ENCODE measurements at places on chromosomes 1 and 21.

- DNase-seq, result no peak
Observed at GRCh38 chr1:158999316-159000069, 10.2 kb upstream of the IFI16 start.

GRCh38 chr21:30146558-30147282 is 19.9 kb downstream of the CLDN17 start:
- no peak for DNase-seq

DNA sequence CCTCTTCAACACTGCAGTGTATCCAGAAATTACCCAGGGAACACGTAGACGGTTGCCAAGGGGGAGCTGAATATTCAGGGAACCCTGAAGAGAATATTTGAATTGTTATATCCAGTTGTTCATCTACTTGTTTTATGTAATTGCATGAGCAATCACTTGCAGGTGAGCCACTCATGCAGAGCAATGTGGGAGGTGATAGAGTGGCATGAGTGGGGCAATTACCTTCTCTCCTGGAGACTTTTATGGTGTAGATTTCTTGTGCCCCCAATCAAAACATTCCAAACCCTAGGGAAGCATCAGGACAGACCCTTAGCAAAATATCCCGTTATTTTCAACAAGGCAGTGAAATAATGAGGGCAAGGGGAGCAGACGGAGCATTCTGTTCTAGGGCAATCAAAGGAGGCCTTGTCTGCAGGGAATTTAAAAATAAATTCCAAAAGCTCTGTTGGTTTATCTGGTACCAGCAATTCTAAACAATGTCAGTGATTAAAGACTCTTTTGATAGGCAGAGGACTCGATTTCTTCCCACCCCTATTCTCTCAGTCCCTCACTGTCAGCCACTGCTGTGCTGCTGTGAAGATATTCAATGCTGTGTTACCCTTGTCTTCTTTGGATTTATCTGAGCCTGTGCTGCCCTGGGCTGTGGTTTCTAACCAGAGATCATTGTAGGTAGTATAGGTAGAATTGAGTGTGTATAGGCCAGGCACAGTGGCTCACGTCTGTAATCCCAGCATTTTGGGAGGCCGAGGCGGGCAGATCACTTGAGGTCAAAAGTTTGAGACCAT is 180.2 kb upstream of the MAP1LC3C start:
- DNase-seq, result no peak

DNA sequence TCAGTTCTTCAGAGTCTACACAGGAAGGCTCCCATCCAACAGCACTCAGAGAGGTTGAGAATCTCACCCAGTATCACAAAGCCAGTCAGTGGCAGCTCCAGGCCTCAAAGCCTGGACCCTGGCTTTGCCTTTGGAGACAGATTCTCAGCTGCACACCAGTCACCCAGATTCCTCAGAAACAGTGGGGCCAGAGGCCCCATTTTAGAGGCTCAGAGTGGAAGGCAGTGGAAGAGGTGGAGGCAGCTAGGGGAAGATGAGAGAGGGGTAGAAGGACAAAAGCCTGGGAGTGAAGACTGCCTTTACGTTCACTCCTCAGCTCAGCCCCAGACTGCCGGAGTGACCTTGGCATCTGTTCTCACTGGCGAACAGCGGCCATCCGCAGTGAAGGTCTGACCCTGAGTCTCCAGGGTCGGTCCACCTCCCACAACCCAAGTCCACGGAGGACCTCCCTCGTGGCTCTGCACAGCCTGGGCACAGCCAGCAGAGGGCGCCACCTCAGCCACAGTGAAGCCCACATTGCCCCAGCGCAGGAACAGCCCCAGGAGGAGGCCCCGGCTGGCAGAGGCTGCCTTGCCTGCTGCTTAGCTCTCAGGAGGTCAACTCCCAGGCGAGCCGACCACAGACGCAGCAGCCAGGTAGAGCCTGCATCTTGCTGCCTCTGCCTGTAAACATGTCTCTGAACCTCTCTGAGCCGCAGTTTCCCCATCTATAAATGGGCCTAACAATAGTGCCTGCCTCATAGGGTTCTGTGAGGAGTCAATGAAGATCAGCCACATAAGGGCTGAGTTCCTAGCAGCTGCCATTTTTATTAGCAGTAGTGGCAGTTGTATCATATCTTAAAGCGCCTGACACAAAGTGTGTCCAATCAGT is 5.9 kb upstream of the FNDC5 start:
- DNase-seq, result no peak

- DNase-seq, result no peak
Observed at GRCh38 chr1:87042111-87042811, 127.8 kb downstream of the HS2ST1 start.

DNA sequence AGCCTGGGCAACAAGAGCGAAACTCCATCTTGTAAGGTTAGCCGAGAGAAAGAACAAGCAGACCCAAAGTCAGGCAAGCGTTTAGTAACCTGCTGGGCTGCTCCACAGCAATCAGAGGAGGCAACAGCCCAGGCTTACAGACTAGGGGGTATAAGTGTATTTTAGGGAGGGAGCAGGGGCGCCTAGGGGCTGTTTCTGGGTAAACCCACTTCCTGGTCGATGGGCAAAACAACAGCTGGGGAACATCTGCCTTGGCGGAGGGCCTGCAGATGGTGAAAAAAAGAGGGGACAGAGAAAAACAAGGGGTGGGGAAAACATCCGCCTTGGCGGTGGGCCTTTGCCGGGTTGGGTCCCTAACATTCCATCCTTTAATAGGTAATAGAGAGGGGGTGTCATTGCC is 5.2 kb downstream of the TAS1R1 start:
- no peak for DNase-seq

DNA sequence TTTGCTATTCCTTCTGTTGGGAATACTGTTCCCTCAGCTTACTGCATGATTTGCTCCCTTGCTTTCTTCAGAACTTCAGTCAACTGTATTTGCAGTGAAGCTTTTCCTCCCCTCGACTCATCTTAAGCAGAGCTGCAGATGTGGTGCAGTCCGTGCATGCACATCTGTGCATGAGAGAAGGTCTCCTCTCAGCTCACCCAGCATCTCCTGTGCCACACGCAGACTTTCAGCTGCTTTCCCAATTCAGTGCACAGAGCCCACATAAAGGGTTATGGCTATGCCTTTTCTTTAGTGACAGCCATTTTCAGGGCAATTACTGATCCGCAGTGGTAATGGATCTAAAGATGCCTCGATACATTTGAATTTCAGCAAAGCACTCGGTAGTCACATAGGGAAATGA is 13.5 kb upstream of the NTPCR start:
- no peak for DNase-seq

DNA sequence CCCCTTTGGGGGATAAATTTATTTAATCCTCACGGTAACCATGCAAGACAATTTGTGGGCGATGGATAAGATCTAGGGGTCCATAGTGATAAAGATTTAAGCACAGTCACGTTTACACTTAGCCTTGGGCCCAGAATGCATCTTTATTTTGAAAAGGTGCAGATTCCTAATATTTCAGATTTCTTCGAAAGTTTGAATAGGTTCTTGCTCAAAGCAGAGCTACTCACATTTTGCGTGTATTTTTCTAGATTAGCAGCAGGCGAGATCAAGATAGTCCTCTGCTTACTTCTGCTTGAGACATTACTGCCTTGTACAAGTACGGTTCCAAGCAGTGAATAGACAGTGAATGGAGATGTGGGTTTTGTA is 647 bp downstream of the TSEN15 start:
- DNase-seq, result no peak

DNA sequence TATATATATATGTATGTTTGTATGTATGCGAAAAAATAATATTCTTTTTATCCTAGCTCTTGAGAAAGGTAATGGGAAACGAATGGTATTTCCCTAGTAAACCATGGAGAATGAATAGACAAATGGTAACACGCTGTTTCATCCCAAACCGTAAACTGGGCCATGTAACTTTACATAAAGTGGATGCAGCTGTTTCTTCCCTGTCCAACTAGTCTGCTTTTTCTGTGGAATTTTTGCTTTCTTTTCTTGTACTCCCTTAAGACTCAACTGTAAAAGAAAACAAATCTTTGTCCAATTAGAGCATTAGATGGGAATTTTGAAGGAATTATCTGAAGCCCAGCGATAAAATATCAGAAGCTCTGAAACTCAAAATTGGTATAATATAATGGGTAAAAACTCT is 198.1 kb downstream of the NFIA start:
- no peak for DNase-seq

- DNase-seq, result no peak
Observed at GRCh38 chr1:234707641-234708040, 97.7 kb upstream of the IRF2BP2 start.
